ENCODE measurements at places on chromosomes 5 and 9.

GRCh38 chr5:132821791-132822190, 8.7 kb downstream of the SHROOM1 start:
- H3K36me3 ChIP-seq = no peaks in the 10 kb centered on the region
- no peaks in the 10 kb centered on the region for H3K27me3 ChIP-seq
- DNase-seq = no peak
- H3K4me1 ChIP-seq = no peaks in the 10 kb centered on the region

- no peak for DNase-seq
- no peaks in the 10 kb centered on the region for H3K36me3 ChIP-seq
- no peak overlapping the region for H3K27ac ChIP-seq
- no peaks in the 10 kb centered on the region for H3K4me1 ChIP-seq
These were observed 268.9 kb downstream of the ZNF608 start for GRCh38 chr5:124477577-124477976.

DNA sequence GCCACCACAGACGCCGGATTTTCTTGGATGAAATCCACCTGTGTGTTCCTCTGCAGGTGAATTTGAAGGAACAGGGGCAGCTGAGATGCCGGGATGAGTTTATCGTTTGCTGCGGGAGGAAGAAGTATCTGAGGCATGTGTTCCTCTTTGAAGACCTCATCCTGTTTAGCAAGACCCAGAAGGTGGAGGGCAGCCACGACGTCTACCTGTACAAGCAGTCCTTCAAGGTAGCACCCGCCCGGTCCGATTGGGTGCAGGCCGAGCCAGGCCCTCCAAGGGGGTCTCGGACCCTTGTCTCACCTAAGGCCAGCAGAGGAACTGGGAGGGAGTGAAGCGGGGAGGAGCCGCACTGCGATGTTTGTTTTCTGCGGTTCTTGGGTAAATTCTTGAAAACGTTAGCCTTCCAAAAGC, 18.4 kb upstream of the LRRC14B start:
- no peak overlapping the region for H3K4me3 ChIP-seq
- H3K36me3 ChIP-seq = no peaks in the 10 kb centered on the region
- no peaks in the 10 kb centered on the region for H3K4me1 ChIP-seq

DNA sequence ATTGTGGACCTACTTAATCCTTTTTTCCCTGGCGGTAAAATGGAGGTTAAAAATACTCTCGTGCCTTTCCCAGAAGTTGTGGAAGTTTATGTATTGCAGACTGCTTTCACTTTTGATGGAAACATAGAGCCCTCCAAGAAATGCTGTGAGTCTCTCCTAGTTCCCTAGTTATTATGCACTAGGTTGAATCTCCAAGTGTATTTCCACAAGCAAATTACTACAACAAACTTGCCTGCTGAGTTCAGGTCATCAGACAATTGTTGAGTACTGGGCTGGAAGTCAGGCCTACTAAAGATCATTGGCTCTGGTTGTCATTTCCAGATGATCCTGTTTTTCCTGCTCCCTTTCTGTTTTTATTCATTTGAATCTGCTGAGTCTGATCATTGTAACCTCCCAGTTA, 104.1 kb downstream of the CD180 start:
- no peaks in the 10 kb centered on the region for H3K4me1 ChIP-seq
- H3K27ac ChIP-seq = no peak overlapping the region
- no peaks in the 10 kb centered on the region for H3K36me3 ChIP-seq
- no peak for DNase-seq
- H3K27me3 ChIP-seq = peaks cover 8% of the 10 kb centered on the region

GRCh38 chr5:36755920-36756488, 120.6 kb upstream of the NIPBL start:
- no peak overlapping the region for H3K27ac ChIP-seq
- no peaks in the 10 kb centered on the region for H3K27me3 ChIP-seq
- DNase-seq = no peak
- no peaks in the 10 kb centered on the region for H3K36me3 ChIP-seq
- H3K4me3 ChIP-seq = no peak overlapping the region
- H3K4me1 ChIP-seq = no peaks in the 10 kb centered on the region

- peaks cover 86% of the 10 kb centered on the region for H3K36me3 ChIP-seq
- H3K4me3 ChIP-seq = no peak overlapping the region
- no peaks in the 10 kb centered on the region for H3K4me1 ChIP-seq
These were observed 7.8 kb downstream of the NOL6 start for GRCh38 chr9:33465596-33466564.

DNA sequence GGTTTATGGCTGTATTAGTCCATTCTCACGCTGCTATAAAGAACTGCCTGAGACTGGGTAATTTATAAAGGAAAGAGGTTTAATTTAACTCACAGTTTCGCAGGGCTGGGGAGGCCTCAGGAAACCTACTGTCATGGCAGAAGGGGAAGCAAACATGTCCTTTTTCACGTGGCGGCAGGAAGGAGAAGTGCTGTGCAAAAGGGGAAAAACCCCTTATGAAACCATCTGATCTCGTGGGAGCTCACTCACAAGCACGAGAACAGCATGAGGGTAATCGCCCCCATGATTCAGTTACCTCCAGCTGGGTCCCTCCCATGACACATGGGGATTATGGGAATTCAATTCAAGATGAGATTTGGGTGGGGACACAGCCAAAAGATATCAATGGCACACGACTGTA, 13.9 kb downstream of the LRRC70 start:
- H3K4me3 ChIP-seq = no peak overlapping the region
- no peaks in the 10 kb centered on the region for H3K27me3 ChIP-seq
- DNase-seq = no peak
- no peak overlapping the region for H3K27ac ChIP-seq
- H3K4me1 ChIP-seq = no peaks in the 10 kb centered on the region
- H3K36me3 ChIP-seq = no peaks in the 10 kb centered on the region

DNA sequence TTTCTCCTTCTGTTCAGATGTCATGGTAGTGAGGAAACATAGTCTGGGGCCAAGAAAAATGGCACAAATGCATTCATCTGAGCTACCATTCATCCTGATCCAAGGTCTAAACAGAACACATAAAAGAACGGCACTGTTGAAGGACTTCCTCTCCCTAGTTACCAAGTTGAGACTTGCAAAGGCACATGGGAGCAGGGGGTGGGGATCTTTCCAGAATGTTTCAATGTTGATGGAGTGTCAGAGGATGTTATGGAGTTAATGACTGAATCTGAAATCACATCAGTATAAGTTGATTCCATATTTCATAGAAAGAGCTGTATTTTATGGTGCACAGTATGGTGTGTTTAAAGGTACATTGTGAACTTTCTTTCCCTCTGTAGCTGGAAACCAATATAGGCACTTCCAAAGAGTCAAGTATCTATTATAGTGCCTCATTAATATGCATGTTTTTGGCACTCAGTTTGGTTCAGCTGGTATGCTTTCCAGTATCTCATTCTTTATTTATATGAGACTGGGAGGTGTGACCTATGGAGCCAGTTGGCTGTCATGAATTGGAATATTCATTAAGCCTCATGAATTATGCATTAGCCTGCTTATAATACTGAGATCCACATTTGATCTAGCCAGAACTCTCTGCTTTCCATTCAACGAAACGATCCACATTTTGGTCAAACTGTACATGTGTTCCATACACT, 603.0 kb downstream of the NR2F1-AS1 start:
- H3K4me3 ChIP-seq = no peak overlapping the region
- DNase-seq = no peak
- H3K4me1 ChIP-seq = no peaks in the 10 kb centered on the region
- no peaks in the 10 kb centered on the region for H3K36me3 ChIP-seq
- no peaks in the 10 kb centered on the region for H3K27me3 ChIP-seq

DNA sequence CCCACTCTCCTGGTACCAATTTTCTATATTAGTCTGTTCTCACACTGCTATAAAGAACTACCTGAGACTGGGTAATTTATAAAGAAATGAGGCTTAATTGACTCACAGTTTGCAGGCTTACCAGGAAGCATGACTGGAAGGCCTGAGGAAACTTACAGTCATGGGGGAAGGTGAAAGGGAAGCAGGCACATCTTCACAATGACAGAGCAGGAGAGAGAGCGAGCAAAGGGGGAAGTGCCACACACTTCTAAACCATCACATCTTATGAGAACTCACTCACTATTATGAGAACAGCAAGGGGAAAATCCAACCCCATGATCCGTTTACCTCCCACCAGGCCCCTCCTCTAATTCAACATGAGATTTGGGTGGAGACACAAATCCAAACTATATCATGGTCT, 72.2 kb downstream of the ATG10 start:
- no peaks in the 10 kb centered on the region for H3K36me3 ChIP-seq
- no peak overlapping the region for H3K4me3 ChIP-seq
- DNase-seq = no peak
- no peaks in the 10 kb centered on the region for H3K27me3 ChIP-seq
- H3K27ac ChIP-seq = no peak overlapping the region

DNA sequence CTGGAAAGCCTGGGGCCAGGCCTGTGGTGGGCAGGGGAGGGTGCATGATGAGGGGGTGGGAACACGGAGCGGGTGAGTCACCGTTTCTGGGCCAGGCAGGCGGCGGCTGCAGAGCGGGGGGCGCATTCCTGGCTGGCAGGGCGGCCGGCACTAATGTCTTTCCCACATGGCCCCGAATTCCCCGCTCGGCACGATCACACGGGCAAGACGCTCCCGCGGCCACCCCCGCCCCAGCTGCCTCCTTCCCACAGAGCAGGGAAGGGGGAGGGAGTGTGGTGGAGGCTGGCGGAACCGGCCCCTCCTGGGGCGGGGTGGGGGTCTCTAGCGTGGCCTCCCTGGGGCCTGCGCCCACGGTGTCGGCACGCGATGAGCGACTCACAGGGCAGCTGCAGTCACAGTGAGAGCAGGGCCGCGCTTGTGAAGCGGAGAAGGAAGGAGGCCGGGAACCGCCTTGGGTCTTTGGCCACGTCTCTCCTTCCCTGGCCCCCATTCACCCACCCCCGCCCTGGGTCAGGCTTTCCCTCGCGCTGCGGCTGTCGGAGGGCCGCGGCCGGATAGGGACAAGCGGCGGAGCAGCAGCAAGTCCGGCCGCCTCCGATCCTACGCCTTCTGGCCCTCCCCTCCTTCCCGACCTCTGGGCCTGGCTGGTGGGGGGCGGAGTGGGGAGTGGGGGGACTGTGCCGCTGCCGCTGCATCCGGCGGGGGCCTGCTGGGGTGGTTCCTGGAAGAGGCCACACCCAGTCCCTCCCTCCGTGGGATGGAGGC, 48.9 kb downstream of the CXXC5 start:
- no peaks in the 10 kb centered on the region for H3K27me3 ChIP-seq
- no peaks in the 10 kb centered on the region for H3K36me3 ChIP-seq
- H3K27ac ChIP-seq = peak overlapping the region; percentile 52
- peak overlapping the region; percentile 50 for H3K4me3 ChIP-seq
- no peak for DNase-seq

DNA sequence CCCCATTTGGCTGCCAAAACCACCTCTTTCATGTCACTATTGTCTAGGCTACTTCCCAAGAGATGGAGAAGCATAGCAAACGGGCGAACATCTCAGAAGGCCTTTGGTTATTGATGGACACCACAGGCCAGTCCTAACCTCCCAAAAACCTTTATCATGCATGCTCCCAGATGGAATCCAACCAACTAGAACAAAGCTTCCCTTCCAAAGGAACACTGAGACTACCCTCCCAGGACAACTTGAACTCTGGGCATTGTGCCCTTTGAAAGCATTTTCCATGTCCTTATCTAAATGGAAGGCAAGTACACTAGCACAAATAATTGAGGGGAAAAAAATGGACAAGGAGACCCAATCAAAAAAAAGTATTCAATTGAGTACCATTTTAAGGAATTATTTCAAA, 65.6 kb downstream of the SPOCK1 start:
- H3K27me3 ChIP-seq = peaks cover 25% of the 10 kb centered on the region
- no peaks in the 10 kb centered on the region for H3K36me3 ChIP-seq

- H3K27ac ChIP-seq = no peak overlapping the region
- H3K36me3 ChIP-seq = no peaks in the 10 kb centered on the region
- no peaks in the 10 kb centered on the region for H3K27me3 ChIP-seq
- peaks cover 28% of the 10 kb centered on the region for H3K4me1 ChIP-seq
- no peak overlapping the region for H3K4me3 ChIP-seq
- DNase-seq = peak; percentile 29
These were observed 301.4 kb upstream of the RFX3 start for GRCh38 chr9:3827175-3827574.

Data from HCT116 (cell line).